ENCODE measurements at places on chromosomes 6 and 20. TPM values are rescaled to one million over a fixed set of nuclear protein-coding genes. Genes with fewer than 3 reads are reported as not detected.

The SYCP2L gene
- polyA plus RNA-seq, result 0.17 TPM

The PXDC1 gene
- polyA plus RNA-seq, result 18.2 TPM

The ZBTB12 gene
- 4.3 TPM for polyA plus RNA-seq

The BNIP5 gene
- polyA plus RNA-seq, result 0.05 TPM

The TMC2 gene
- polyA plus RNA-seq, result 0.07 TPM

The NKX2-4 gene
- polyA plus RNA-seq, result not detected

The SLC17A9 gene
- polyA plus RNA-seq, result 41.5 TPM

The ZNF311 gene
- polyA plus RNA-seq, result 0.36 TPM

The TOX2 gene
- 3.5 TPM for polyA plus RNA-seq

The APCDD1L gene
- polyA plus RNA-seq, result not detected

The VNN1 gene
- polyA plus RNA-seq, result 5.5 TPM

The RSPH4A gene
- polyA plus RNA-seq, result 0.17 TPM

The HLA-DMB gene
- polyA plus RNA-seq, result 158 TPM

The ULBP1 gene
- 0.08 TPM for polyA plus RNA-seq

The PDE7B gene
- 0.67 TPM for polyA plus RNA-seq

The HLA-DOA gene
- 48.7 TPM for polyA plus RNA-seq

The FAM184A gene
- 2.0 TPM for polyA plus RNA-seq

The PXT1 gene
- not detected for polyA plus RNA-seq

The ZNF334 gene
- polyA plus RNA-seq, result 1.5 TPM

The MAP1LC3A gene
- 56.7 TPM for polyA plus RNA-seq

The LY6G6C gene
- not detected for polyA plus RNA-seq

The KCNK15 gene
- not detected for polyA plus RNA-seq

The KHDC1L gene
- not detected for polyA plus RNA-seq

The DDO gene
- polyA plus RNA-seq, result 1.1 TPM

The FABP7 gene
- polyA plus RNA-seq, result not detected

The SLC17A3 gene
- not detected for polyA plus RNA-seq

The VWA7 gene
- polyA plus RNA-seq, result 1.2 TPM

The DYNLT2 gene
- polyA plus RNA-seq, result 3.5 TPM

The ADGRF5 gene
- 5.2 TPM for polyA plus RNA-seq

The AP5S1 gene
- polyA plus RNA-seq, result 5.3 TPM

The ANKRD66 gene
- polyA plus RNA-seq, result not detected

The ERVFRD-1 gene
- polyA plus RNA-seq, result not detected

The LHFPL5 gene
- not detected for polyA plus RNA-seq

The MUC21 gene
- 0.02 TPM for polyA plus RNA-seq

The CST3 gene
- 267 TPM for polyA plus RNA-seq

The WFDC10B gene
- polyA plus RNA-seq, result not detected

The MEP1A gene
- 0.22 TPM for polyA plus RNA-seq

The PPP1R14C gene
- 0.06 TPM for polyA plus RNA-seq

The GABRR1 gene
- polyA plus RNA-seq, result not detected

The TP53INP2 gene
- polyA plus RNA-seq, result 2.6 TPM

The COL19A1 gene
- polyA plus RNA-seq, result 1.2 TPM

The STMND1 gene
- not detected for polyA plus RNA-seq

The OR2B6 gene
- not detected for polyA plus RNA-seq

The CDH4 gene
- polyA plus RNA-seq, result 1.8 TPM

All from spleen (tissue), 13 donors.